ENCODE measurements at places on chromosomes 13 and 19.

GRCh38 chr19:1968279-1969175 lies 27.6 kb downstream of the CSNK1G2 start:
- no peak for DNase-seq

- no peak for DNase-seq
These were observed 883.4 kb upstream of the SPRY2 start for GRCh38 chr13:81224209-81224833.

GRCh38 chr13:113489171-113489548 lies 1.4 kb downstream of the DCUN1D2 start:
- no peak for DNase-seq

DNA sequence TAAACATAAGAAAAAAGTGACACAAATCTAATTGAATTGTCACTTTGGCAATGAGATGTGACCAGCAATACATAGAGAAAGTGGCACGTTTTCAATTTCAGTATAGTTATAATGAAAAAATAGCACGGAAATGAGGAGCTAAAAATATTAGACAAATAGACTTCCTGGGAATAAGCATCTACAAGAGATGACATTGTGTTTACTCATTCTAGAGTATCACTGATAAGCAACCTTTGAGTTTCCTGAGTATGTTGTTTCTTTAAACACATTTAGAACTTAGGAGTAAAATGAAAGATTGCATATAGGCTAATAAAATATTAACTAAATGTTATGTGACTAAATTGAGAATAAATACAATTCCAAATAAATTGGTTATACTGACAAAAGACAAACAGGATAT lies 207.1 kb upstream of the SLITRK6 start:
- no peak for DNase-seq

- peak; percentile 50 for DNase-seq
These were observed 468 bp downstream of the S1PR5 start for GRCh38 chr19:10516671-10517286.

- no peak for DNase-seq
These were observed 20.2 kb downstream of the ZC3H13 start for GRCh38 chr13:46032341-46032740.
